ENCODE measurements at places on chromosomes 12 and 14.

DNA sequence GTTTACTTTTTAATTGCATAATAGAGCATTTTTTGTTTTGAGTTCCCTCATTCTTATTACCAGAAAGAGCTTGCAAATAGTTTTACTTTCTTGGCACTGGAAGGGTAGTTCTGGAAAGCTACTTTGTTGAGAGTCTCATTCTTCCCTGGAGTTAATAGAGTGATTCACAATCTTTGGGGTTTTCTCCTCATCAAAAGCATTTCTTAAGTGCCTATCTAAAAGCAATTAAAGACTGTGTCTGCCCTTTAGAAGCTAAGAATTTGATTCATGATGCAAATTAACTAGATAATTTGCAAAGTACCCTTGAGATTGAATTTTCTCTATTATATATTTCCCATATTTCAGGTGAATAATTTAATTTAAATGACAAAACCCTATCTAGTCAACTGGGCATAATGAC, 8.1 kb upstream of the BMAL2 start:
- DNase-seq, result no peak

GRCh38 chr12:108241986-108242703, 97.0 kb downstream of the CMKLR1 start:
- DNase-seq, result no peak

DNA sequence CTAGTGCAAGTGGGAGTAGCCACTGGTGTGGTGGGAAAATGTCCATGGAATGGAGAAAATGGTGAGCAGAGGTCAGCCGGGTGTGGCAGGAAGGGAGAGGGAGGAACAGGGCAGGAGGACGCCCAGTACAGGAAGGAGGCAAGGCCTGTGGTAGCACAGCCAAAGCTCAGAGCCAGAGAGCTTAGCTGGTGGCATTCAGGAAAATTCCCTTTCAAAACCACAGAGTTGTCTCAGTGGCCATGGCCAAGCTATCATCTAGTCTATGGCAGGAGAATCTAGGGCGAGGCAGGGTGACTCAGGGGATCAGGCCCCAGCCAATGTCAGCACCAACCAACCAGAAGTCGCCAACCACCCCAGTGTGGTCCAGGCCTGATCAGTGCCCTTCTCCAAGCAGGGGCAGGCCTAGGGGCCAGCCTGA, 67.7 kb upstream of the DDX11 start:
- DNase-seq, result no peak

GRCh38 chr12:132593938-132594358, 16.4 kb downstream of the LRCOL1 start:
- peak; percentile 31 for DNase-seq

- no peak for DNase-seq
These were observed 244.0 kb upstream of the DAAM1 start for GRCh38 chr14:58944343-58944967.

- DNase-seq, result no peak
These were observed 196.2 kb upstream of the ALG10 start for GRCh38 chr12:33825986-33826602.

- DNase-seq, result no peak
These were observed 10.0 kb upstream of the TBC1D30 start for GRCh38 chr12:64814432-64814831.

DNA sequence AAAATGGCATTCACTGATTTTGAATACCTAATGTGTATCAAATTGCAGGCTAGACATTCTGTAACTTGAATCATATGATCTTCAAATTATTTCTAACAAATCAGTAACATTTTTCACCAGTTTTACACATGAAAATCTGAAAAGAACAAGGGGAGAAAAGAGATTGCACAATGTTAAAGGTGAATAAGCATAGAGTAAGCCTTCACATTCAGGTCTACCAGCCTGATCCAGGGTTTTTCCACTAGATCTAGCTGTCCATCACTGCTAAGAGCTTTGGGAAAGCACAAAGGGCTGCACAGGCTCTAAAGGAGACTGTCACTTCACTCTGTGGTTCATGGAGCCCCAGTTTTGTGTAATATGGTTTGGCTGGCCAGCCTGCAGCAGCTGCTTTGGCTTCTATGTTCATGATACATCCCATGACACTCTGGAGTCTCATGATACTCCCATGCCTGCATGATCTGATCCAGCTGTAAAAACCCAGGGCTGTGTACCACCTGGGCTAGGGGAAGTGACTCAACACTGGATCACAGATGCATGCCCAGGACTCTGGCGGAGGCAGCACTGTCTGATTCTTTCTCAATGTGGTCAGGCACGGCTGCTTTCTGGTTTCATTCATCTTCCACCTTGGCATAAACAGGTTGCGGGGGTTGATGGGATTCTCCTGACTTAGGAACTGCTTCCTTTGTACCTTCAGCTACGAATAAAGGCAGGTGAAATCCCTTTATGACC, 859.7 kb downstream of the GALC start:
- DNase-seq, result no peak

GRCh38 chr12:48015954-48016353, 11.7 kb upstream of the COL2A1 start:
- DNase-seq, result no peak

- no peak for DNase-seq
These were observed 8.3 kb downstream of the CALM1 start for GRCh38 chr14:90405101-90405500.

- DNase-seq, result no peak
These were observed 34.0 kb downstream of the APAF1 start for GRCh38 chr12:98678946-98679610.

DNA sequence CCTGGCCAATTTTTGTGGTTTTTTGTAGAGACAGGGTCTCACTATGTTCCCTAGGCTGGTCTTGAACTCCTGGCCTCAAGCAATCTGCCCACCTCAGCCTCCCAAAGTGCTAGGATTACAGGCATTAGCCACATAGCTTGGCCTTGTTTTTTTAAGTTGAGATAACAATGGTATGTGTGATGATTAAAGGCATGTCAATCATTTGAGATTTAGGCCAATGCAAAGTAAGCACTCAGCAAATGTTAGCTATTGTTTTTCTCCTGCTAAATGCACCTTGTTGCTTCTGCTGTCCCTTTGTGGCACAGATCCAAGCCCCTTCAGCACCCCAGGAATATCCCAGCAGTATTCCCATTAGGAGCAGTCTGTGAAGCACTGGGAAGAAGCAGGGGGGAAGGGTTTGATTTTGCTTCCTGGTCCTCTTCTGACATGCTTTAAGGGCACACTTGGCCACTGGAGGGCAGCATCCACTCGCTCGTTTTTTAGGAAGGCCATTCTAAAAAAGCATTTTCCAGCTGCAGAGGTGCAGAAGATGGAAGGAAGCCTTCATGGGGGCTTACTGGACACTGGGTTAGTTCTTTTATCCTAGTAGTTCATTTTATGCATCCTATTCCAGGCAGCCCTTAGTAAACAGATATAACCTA, 70.2 kb upstream of the ZFP36L1 start:
- DNase-seq, result peak; percentile 56

DNA sequence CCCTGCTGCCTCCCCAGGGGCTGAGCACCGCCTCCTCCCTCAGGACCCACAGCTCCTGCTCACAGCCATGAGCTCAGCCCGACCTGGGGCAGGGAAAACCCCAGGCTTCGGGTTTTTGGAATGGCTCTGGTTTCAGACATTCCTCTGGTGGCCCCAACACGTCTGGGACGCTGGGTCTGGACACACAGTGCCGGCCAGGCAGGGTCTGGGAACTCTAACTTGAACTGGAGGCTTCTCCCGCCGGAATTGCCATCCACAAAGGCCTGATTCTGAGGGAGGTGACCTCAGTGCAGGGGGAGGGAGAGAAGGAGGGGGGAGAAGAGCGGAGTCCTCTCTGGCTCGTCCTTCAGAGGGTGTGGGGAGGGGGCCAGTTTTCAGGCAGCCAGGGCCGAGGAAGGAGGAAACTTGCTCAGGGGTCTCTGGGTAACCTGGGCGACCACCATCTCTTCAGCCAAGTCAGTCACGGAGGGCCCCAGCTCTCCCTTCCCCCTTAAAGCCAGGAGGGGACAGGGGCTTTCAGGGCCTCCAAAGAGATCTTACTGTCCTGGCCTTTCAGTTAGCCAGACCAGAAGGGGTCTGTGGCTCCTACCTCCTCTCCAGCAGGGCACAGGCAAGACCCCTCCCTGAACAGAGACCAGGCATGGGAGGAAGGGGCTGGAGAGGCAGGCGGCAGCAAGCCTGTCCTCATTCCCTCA, 19.4 kb downstream of the NCKAP5L start:
- no peak for DNase-seq

DNA sequence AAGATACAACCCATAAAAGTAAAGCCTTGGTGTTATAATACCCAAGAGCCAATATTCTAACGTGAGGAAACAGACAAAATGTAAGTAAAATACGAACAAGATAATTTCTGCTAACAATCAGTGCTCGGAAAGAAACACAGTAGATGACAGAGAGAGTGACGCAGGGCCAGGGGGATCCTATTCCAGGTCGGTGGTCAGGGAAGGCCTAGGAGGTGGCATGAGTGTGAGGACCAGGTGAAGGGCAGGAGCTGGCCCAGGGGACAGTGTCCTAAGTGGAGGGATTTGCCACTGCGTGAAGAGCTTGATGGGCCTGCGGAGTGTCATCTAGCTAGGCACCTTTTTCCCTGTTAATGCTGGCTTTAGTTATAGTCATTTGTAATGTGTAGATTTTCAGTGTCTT, 35.3 kb downstream of the ETV6 start:
- no peak for DNase-seq

GRCh38 chr12:130645751-130646150, 70.3 kb downstream of the RIMBP2 start:
- no peak for DNase-seq

DNA sequence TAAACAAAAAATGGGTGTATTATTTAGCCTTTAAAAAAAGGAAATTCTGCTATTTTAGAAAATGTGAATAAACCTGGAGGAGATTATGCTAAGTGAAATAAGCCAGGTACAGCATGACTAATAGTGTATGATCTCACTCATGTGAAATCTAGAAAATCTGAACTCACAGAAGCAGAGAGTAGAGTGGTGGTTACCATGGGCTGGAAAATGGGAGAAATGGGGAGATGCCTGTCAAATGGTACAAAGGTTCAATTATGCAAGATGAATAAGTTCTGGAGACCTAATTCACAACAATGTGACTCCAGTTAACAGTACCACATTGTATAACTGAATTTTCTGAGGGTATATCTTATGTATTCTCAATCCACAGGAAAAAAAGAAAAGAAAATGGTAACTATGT, 17.4 kb upstream of the LEMD3 start:
- no peak for DNase-seq

DNA sequence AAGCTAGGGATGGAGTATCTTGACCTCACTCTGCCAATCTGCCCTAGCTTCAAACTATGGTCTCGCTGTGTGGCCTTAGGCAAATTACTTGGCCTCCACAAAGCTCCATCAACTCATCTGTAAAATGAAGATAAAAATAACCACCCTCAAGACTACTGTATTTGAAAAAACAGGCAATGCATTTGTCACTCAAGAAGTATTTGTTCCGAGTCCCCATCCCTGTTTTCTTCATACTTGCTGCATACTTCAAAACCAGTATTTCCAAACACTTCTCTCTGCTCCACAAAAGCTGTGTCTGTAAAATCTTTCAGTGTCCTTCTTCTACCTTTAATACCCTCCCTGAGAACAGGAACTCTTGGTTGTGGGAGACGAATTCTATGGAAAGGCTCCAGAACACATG, 47.9 kb downstream of the GTF2A1 start:
- DNase-seq, result no peak

DNA sequence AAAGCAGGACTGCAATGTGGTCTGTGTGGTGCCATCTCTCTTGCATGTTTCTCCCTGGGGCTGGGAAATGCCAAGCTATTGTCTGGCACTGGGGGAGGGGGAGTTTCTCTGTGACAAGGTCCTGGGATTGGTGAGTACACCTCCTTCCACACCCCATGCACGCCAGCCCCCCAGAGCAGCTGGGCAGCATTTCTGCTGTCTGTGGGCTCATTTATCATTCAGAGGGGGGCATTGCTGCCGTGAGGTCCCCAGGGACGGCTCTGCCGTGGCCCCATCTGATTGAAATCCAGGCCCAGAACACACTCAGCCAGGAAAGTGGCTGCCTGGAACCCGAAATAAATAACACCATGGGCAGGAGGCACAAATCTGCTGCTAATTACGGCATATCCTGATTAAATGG, 12.6 kb upstream of the FAM222A start:
- no peak for DNase-seq

GRCh38 chr12:54068418-54069070, 14.9 kb downstream of the HOXC4 start:
- no peak for DNase-seq

- peak; percentile 13 for DNase-seq
These were observed 2.2 kb upstream of the PPTC7 start for GRCh38 chr12:110585231-110585799.

GRCh38 chr12:48972213-48972951, 847 bp upstream of the WNT10B start:
- peak; percentile 65 for DNase-seq

- DNase-seq, result no peak
These were observed 51.1 kb upstream of the EIF5 start for GRCh38 chr14:103282932-103283331.

- no peak for DNase-seq
These were observed 220.2 kb downstream of the ANO6 start for GRCh38 chr12:45435945-45436710.

DNA sequence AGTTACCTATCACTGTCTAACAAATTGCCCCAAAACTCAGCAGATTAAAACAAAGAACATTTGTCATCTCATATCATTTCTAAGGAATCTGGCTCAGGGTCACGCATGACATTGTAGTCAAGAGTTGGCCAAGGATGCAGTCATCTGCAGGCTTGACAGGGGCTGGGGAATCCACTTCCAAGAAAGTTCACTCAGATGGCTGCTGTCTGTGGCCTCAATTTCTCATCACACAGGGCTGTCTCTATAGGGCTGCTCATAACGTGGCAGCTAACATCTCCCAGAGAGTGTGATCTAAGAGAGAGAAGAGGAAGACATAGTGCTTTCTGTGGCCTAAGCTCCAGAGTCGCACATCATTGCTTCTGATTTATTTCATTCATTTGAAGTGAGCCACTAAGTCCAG, 17.0 kb upstream of the IL22 start:
- no peak for DNase-seq

- DNase-seq, result no peak
These were observed 116.6 kb downstream of the SLC25A47 start for GRCh38 chr14:100439781-100440180.

DNA sequence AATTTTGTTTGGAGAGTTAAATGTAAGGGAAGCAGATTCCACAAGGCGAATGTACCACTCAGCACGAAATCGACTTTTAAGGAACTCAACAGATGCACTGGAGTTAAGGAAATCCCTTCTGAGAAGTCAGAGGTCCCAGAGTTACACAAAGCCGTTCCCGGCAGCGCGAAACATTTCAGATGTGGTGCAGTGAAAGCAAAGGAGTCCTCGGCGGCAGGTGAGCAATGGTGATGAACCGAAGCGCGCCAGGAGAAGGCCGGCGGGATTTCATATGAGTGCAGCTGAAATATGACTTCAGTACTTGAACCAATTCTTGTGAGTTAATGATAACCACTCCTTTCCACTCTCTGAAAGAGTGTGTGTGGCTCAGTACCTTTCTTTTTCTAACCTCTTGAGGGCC, 183.2 kb downstream of the GRIP1 start:
- no peak for DNase-seq

DNA sequence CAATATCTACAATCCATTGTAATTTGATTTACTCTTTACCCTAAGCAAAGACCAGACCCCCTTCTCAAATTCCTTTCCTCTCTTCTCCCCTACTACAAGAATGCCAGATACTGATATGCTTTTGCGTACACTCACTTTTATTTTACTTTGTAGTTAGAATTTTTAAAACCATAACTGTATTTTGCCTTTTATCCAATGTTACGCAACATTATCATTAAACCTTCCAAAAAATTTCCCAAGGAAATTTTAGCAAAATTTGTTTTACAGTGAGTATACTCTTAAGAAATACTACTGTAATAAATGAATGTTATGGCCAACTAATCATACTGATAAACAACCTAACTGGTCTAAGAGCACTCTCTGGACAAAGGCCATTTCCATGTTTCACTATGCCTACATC, 22.3 kb downstream of the ATP2B1 start:
- DNase-seq, result no peak
